ENCODE measurements at places on chromosomes 2 and 18.
A peak's percentile ranks its signal among the peaks of the same experiment; 100 is the strongest.

DNA sequence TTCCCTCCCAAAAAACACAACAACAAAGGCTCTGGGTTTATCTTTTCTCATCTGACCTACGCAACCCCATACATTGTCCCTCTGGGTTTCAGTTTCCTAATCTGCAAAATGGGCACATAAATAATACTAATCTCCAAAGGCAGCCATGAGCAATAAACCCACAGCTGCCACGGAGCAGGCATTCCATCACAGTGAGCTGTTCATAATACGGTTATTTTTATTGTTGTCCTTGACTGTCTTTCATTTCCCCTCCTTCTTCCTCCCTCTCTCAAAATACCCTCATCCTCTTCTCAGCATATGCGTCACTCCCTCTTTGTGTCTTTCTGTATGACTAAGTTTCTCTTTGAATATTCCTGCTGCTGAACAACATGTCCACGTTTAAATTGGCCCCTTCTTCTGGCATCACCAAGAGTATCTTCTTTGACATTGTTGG lies 129.8 kb upstream of the CAB39 start:
- no peak for DNase-seq

DNA sequence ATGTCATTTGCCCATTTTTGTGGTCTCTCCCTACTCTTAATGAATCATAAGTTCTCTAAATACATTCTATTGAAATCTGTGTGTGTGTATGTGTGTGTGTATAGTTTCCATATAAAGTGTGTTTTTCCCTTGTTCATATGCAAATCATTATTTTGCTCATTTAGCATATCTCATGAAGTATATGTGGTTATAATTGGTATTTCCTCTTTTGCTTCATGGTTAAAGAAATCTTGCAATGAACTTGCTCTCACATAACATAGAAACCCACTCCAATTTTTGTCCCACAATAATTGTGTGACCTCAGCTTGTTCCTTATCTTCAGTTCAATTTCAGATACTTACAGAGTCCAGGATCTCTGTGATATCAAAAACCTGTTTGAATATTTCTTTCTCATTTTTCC lies 1.2 kb downstream of the CPO start:
- no peak for DNase-seq

- DNase-seq, result no peak
These were observed 776.1 kb upstream of the ID2 start for GRCh38 chr2:7905756-7906155.

DNA sequence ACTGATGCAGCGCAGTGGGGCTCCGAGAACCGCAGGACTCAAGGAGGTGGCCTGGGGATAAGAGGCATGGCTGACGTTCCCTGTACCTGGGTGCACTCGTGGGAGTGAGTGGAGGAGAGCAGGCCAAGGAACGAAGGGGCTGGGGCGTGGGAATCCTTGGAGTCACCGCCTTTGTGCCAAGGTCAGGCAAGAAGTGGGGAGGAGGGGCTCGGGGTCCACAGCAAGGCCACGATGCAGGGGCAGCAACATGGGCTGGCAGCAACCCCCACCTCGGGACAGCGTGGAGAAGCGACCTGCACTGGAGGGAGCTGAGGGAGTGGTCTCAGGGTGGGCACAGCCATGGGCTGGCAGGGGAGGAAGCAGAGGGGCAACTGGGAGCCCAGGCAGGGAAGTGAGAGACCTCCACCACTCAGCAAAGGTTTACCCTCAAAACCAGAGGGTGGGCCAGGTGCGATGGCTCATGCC lies 18.6 kb downstream of the ARID5A start:
- DNase-seq, result no peak

DNA sequence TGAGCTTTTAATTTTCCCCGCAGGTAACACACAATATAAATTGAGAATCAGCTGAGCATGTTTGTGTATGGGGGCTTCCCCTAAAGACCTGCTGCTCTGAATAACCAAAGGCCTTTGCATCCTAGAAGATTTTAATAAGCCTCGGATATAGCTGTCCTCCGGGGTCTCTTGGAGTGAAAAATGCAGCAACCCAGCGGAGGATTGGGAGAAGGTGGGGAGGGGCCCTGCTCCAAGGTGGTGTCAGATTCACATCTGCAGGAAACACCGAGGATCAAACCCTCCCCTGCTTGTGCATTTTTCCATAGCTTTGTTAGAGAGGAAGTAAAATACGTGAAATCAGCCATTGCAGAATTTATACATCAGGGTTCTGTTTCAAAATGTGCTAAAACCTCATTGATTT lies 63.0 kb upstream of the OTOF start:
- no peak for DNase-seq

- no peak for DNase-seq
These were observed 59.8 kb downstream of the SH3BP4 start for GRCh38 chr2:235011607-235011928.

GRCh38 chr2:224029876-224030275 lies 9.2 kb downstream of the SERPINE2 start:
- no peak for DNase-seq

GRCh38 chr2:229612384-229612971 lies 101.9 kb downstream of the DNER start:
- no peak for DNase-seq

DNA sequence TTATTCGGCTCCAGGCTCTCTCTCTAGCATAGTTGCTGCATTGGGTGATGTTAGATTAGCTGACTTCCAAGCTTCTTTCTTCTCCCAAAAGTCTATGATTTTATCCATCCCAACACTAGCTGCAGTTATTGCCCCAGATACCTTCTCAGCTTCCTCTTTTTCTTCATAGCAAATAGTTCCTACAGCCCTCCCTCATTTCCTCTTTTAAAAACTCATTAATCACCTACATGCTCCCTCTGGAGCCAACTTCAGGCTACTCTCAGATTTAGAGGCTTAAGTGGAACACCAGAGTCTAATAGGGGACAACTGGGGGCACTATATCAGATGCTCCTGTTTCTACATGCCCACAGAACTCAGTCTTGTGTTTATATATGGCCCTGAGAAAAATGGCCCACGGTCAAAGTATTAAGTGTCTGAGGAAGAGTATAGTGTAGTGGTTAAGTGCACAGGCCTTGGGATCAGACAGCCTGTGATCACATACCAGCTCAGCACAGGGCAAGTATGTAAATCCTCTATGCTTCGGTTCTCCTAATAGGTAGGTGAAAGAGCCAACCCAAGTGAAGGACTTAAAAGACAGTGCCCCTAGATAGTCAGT lies 241.9 kb upstream of the SLC14A2 start:
- DNase-seq, result no peak

DNA sequence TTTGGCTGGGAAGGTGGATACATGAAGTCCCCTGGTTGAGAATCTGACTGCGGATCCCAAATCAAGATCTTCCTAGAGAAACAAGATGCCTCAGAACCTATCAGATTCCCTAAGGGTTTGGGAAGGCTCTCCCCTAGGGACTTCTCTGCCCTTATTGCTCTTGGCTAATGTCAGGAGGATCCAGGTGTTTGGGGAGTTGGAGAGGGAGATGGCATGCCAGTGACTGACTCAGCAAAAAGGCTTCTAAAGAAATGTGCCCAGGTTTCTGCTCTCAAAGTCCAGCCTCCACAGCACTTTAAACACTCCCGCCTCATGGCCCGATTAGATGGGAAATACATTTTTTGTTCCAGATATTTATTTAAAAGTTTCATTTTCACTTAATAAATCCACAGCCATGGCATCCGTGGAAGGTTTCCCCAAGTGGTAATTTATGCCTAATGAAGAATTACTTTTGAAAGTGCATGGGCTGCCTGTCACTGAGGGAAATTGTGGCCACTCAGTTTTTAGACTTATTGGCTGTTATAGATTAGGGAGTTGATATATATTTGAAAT lies 156.4 kb downstream of the OSR1 start:
- DNase-seq, result no peak

DNA sequence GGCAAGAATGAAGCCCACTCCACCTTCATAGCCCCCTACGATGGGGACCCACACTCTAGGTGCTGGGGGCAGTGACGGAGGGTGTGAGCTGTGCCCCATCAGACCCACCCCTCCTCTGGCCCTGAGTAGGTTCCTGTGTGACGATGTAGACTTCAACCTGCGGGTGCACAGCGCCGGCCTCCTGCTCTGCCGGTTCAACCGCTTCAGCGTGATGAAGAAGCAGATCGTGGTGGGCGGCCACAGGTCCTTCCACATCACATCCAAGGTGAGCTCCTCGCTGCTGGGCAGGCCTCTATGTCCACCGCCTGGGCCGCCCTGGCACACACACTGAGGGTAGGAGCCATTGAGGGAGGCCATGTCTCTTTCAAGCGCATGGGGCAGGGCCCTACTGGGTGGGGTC lies 34.9 kb downstream of the NTSR2 start:
- no peak for DNase-seq

DNA sequence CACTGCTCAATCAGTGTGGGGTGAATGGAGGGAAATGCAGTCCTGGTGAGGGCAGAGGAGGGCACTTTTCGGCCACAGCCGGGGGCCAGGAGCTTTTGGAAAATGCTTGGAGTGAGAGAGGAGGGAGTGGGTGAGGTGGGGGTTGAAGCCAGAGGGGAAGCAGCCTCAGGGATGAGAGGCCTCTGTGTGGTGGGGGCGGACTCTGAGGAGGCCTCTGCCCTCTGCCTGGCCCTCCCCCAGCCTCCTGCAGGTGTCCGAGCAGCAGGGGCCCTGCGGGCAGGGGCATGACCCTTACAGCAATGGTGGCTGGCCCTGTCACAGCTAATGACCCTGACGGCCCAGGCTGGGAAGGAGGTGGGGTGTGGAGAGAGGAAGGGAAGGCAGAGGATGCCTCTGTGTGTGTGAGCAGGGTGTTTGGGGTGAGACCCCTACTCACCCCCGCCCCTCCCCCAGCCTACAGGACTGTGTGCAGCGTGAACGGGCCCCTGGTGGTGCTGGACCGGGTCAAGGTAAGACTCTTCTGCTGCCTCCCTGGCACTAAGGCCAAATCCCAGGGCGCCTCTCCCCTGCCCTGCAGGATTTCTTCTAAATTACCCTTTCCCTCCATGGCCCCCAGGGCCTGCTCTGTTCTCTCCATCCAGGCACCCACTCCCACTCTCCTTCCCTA lies 7.6 kb downstream of the ATP6V1B1 start:
- DNase-seq, result peak; percentile 15

DNA sequence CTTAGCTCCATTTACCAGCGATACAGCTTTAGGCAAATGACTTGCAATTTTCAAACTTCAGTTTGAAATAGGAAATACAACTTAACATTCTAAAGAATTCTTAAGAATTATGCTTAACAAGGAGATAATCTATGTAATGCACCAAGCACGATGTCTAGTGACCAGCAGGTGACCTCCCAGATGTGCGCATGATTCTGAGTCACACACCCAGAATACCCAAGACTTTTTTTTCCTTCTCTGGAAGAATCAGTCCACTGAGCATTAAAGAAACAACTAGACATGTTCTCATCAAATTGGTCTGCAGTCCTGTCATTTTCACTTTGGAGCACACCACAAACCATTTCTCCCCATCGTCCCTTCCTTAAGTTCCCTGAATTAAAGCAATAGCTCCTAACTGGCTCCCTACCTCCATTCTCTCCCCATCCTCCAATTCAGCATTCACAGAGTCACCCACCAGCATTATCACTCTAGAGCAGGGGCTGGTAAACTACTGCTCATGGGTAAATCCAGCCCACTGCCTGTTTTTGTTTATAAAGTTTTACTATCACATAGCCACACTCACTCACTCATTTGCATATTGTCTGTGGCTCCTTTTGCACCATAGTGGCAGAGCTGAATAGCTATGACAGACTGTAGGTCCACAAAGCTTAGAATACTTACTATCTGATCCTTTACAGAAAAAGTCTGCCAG lies 13.2 kb downstream of the EVA1A start:
- DNase-seq, result no peak

DNA sequence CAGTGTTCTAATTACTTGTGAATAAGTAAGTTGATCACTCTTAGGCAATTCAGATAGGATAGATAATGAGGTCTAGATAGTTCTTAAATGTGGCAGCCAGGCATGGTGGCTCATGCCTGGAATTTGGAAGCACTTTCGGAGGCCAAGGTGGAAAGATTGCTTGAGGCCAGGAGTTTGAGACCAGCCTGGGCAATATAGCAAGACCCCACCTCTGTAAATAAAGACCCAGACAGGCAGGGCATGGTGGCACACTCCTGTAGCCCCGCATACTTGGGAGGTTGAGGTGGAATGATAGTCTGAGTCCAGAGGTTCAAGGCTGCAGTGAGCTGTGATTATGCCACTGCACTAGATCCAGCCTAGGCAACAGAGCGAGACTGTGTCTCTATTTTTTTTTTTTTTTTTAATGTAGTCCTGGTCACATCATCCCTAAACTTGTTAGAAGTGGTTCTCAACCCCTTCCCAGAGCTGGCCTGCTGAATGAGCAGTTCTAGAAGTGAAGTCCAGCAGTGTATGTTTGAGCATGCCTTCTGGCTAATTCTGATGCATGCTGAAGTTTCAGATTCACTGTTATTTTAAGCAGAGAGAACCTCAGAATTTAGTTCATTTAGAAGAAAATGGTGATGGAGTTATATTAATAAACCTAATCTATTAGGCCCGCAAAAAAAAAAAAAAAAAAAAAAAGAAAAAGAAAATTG lies 306.2 kb downstream of the PRKCE start:
- no peak for DNase-seq

DNA sequence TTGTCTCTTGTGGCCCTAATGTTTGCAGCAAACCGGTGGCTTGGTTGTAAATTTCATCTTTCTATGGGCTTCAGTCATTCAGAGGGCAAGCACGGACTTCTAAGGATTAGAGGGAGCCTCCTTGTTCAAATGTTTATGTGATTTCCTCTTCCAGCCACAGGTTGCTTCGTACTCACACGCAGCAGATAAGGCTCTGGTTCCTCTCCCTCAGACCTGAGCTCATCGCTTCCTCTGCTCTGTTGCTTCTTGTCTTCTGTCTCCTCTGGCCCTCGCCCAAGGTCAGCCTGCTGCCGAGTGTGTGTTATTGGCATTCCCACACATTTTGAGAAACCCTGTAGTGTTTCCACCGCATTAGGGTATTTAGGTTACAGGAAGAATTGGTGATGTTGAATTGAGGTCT lies 44.0 kb downstream of the MYL12B start:
- no peak for DNase-seq

DNA sequence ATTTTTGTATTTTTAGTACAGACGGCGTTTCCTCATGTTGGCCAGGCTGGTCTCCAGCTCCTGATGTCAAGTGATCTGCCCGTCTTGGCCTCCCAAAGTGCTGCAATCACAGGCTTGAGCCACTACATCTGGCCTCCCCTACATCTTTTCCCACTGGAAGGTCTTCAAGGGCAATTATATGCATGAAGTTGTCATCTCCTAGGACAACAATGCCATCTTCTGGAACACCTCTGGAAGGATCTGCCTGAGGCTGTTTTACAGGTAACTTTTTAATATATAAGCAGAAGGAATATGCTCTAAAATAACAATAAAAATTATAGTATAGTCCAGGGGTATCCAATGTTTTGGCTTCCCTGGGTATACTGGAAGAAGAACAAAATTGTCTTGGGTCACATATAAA lies 321.4 kb downstream of the AFF3 start:
- DNase-seq, result no peak

DNA sequence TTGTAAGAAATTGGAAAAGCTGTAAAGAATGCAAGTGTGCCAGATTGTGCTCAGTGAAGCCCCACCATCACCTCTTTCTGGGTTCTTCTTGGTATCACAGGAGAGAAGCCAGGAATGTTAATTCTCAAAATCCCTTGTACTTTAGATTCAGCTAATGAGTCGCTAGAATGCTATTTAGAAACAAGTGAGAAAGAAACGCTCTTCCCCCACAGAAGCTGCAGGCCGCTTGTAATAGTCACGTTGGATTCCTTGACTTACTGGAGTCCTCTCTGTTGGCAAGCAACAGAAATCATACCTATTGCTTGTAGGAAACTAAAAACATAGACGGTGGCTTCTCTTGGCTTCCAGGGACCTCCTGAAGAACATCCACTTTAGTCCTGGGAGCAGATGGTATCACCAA lies 375.6 kb upstream of the LRATD1 start:
- no peak for DNase-seq

All from activated naive CD4-positive, alpha-beta T cell treated with anti-CD3 and anti-CD28 coated beads, Interleukin-2, amount 10 ng/mL, durations not matched to agents 7 days and 5 days (primary cell).